ENCODE measurements at places on chromosomes 2 and 18.
A peak's percentile ranks its signal among the peaks of the same experiment; 100 is the strongest.

DNA sequence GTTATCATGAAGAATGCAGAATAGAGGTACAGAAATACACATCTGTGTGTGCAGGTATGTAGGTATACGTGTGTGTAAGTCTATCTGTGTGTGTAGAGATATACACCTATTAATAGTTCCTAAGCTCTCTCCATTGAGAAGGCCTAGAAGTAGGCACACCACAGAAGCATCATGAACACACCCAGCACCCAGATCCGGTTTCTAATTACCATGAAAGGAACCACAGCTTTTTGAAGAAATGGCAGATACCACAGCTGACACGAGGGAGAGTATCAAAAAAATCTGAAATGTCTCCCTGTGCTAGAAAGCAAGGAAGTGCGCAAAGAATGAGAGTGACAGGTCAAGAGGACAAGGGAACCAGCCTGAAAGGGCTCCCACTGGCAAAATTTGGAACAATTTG, 27.7 kb upstream of the AP1S3 start:
- no peak for DNase-seq

DNA sequence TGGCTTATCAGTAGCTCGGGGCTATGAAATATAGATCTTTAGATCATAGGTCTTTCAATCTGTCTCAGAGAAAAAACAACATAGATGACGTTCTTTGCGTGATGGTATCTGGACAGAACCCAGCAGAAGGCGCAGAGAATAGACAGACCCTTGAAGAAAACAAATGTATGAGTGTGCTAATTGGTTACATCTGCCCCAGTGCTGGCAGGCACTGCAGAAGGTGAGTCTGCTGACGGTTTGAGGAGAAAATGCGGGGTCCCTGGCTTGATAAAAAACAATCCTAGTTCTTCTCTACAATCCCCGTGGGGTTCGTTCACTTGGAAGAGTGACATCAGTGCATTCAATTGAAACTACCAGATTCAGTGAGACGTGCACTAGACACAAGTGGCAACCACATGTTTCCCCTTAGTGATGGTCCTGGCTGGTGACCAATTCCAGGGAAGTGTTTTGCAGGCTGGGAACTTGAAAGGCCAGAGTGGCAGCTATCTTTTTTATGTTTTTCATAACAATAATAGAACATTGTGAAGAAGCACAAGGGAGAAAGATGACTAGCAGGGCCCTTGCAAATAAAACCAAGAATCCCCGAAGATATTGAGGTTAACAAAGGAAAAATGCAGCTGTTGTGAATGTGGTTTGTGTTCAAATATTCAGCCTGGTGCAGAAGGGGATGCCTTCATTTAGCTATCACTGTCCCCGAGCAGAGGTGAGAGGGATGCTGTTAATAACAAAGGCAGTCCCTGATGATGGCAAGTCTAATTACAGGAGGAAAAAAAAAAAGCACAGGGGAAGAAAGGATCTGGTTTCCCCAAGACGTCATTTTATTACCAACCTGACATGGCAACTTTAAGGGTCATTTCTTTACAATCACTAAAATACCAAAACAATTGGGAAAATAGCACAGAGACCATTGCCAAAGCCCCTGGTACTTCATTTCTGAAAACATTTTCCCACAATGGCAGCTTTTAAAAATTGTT, 337.6 kb upstream of the FIGN start:
- no peak for DNase-seq

GRCh38 chr2:138507267-138507666, 5.7 kb downstream of the SPOPL start:
- DNase-seq = no peak

DNA sequence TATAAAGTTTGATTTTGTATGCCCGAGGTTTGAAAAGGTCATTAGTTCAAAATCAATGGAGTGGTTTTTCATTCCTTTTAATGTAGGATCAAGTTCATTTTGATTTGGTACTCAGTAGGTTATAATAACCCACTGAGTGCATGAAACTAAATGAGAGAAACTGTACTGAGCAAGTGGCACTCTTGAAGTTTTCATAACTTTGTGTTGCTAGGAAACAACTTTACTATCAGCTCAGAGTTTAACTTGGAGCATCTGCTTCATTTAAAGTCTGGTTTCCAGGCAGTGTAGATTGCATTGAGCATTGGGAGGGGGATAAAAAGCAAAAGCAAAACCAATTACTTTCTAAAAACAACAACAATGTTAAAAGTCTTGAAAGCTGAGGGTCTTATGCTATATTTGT, 1361.6 kb upstream of the CHAC2 start:
- DNase-seq = no peak

DNA sequence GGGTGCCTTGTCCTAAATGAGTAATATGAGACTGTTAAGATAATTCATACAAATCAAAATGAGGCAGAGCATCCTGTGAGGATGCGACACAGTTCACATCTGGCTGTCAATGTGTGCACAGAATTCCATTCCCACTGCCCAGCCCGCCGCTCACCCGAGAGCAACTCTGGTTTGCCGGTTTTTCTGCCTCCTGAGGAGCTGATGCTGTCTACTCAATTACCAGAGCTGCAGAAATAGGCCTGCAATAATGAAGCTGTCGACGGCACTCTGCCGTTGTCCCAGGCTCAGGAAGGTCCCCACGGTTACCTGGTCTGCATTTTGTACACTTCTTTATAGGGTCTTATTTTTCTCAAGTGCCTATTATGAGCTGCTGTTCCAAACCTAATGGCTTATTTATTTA, 55.7 kb upstream of the LYPD1 start:
- DNase-seq = no peak

DNA sequence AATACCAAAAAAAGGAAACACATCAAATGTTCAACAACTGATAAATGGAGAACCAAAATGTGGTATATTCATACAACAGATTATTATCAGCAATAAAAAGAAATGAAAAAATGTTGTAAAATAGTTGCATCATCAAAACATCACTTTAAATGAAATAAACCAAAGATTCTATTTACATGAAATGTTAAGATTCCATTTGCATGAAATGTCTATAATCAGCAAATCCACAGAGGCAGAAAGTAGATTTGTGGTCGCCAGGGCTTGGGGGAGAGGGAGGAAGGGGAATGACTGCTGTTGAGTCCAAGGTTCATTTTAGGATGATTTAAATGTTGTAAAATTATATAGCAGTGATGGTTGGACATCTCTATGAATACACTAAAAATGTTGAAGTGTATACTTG, 181.9 kb downstream of the RTP5 start:
- no peak for DNase-seq

DNA sequence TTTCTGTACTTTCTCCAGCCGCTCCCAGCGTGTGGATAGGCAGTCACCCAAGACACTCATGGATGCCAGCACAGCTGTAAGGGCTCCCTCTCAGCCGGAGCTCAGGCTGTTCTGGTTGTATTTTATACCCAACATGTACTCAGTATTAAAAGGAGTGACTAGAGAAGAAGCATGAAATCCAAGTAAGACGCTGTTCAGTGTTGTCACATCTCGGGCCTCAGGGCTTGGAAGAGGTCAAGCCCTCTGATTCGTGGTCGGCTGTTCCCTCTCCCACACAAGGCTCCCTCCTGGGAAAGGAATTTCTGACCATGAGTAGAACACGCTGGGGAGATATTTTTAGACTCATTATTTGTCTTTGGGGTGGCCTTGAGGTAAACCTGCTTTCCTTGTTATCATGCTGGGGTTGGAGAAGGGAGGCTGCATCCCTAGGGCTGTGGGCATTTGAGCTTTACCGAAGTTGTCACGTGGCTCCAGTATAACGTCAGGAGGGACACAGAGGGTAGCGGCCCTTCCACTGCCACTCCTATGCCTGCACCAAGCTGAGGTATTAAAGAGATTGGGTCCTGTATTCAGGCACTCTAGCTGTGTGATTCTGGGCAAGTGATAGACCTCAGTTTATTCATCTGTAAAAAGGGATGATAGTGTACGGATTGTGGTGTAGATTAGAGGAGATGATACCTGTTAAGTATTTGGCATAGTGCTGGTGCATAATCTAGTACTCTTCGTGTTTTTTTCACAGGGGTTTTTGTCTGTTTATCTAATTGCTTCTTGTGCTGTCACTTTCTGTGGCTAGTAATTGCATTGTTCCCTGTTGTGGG, 34.1 kb downstream of the HK2 start:
- DNase-seq = peak; percentile 38

GRCh38 chr18:39019989-39020388, 1454.4 kb upstream of the CELF4 start:
- DNase-seq = no peak

DNA sequence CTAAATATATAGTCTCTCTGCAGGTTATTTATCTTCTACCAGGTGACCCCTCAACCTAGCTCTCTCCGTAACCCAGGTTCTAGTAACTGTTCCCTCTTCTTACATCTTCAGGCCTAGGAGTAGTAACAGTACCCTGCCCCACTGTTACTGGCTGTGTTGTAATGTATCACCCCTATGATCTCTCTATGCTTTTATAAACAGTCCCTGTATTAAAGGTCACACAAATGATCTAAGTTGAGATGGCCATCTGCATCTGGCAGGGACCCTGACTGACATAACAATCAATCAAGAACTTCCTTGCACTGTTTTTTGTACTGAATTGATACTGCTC, 219.7 kb upstream of the STK17B start:
- DNase-seq = no peak

DNA sequence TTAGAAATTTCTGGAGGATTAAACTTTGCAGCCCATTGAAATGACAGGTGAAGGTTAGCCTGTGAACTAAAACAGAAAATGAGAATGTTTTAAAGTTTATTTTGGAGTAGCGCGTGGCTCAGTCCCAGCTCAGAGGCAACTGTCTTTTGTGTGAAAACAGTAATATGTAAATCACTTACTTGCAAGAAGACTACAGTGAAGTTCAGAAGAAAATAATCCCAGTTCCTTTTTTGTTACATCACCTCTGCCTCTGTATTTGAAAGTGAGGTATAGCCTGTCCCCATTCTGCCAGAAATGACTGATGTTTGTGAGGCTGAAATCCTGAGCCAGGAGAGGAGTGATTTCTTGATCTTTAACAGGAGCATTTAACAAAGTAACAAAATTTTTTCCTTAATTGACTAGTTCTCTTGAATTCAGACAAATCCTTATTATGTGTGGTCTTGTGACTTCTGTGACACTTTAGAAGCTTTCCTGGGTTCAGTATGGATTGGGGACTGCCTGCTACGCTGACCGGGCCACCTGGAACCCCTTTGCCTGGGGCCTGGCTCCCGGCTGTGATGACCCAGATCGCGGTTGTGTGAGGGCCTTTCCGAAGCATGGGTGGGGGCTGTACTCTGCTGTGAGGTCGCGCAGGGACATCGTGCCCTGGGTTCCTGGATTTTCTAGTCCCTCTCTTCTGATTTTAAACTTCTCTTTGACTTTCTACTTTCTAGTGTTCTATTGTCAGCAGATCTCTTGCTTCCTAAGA, 24.3 kb downstream of the TRAPPC12 start:
- DNase-seq = no peak

- no peak for DNase-seq
Observed at GRCh38 chr2:54624591-54625071, 98.8 kb upstream of the EML6 start.
